ENCODE measurements at places on chromosomes 7 and 10.

DNA sequence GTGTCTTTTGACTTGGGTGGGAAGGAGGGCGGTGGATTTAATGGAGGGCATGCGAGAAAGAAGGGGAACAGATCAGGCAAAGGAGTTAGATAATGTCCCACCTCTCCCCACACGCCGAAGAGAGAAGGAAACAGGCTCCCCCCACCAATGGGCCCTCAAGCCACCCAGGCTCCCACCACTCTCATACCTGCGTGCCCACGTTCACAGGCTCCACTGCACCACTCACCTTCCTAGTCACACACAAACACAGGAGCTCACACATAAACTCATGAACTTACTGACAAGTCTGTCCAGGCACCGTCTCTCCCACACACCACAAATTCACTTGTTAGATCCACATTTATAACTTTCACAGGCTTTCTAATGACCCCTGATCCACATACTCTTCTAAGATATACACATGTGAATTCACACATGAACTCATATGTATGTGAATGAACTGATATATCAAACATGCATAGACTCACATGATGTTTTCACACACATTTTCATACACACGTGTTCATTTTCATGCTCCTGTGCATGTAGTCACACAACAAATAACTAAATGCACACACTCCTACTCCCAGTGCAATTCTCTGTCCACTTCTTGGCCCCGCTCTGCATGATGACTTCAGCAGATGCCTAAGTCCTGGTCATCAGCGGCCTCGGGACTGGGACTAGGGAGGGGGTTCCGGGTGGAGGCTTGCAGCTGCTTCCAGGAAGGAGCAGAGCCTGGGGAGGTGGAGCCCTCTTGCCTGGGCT lies 1.5 kb downstream of the LZTS2 start:
- DNase-seq: no peak

- no peak for DNase-seq
These were observed 22.5 kb upstream of the NEUROD6 start for GRCh38 chr7:31363051-31363450.

DNA sequence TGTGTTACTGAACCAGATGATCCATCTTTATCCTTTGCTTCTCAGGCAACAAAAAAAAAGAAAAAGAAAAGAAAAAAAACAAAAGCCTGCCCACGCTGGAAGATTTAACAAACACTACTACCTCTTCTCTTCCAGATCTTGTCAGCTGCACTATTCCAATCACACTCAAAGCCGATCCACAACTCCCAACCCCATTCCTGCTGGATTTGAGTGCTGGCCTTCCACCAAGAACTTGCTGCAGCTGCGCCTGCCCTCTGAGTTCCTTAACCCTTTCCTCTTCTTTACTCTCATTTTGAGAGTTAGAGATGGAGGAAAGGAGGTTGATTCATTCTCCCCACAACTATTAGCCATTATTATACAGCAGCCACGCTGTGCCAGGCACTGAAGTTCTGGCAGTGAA lies 16.0 kb upstream of the ITGA8 start:
- no peak for DNase-seq

GRCh38 chr7:15628876-15629275 lies 57.6 kb downstream of the MEOX2 start:
- no peak for DNase-seq

DNA sequence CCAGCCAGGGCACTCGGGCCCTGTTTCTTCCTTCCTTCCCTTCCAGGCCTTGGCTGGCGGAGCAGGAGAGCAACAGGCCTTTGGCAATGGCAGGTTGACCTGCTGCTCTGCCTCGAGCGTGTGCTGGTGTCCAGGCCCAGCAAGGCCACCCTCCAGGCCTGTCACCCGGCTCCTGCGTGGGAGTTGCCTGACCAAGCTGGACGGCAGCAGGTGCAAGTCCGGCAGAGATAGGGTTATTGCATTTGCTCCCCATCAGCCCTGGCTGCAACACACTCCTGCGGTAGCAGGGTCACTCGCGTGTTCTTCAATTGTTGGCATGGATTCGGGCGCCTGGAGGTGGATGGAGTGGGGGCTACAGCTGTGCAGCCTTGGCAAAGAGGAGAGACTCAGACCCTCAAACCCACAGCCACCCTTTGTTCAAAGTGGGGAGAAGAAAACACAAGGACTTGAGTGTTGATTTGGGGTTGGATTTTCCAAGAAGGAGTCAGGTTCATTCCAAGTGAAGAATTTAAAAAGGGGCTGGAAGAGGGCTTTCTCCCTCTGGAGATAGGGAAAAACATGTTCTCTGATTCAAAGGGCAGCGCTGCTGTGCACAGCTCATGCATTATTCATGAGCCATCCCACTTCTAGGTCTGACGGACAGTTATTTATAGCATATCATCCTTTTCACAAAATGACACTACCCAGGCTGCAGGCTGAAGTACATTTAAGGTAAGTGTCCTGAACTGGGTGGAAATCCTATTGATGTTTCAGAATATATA lies 64.2 kb upstream of the PITRM1 start:
- no peak for DNase-seq

DNA sequence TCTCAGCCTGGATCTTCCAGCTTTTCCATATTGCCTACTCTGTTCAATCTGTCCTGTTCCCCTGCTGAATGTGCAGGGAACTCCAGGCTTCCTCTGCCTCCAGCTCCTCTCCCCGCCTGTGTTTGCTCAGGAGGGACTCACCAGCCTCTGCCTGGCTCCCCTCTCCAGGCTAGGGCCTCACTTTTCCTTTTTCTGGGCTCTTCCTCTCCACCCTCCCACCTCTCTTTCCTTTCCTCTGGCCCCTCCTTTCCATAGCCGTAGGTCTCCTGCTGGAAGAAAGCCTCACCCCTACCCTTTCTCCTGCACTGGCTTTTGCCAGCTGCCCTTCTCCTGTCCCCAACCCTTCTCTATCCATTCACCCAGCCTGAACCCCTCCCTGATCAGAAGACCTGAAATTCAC lies 25.0 kb downstream of the PILRA start:
- no peak for DNase-seq

DNA sequence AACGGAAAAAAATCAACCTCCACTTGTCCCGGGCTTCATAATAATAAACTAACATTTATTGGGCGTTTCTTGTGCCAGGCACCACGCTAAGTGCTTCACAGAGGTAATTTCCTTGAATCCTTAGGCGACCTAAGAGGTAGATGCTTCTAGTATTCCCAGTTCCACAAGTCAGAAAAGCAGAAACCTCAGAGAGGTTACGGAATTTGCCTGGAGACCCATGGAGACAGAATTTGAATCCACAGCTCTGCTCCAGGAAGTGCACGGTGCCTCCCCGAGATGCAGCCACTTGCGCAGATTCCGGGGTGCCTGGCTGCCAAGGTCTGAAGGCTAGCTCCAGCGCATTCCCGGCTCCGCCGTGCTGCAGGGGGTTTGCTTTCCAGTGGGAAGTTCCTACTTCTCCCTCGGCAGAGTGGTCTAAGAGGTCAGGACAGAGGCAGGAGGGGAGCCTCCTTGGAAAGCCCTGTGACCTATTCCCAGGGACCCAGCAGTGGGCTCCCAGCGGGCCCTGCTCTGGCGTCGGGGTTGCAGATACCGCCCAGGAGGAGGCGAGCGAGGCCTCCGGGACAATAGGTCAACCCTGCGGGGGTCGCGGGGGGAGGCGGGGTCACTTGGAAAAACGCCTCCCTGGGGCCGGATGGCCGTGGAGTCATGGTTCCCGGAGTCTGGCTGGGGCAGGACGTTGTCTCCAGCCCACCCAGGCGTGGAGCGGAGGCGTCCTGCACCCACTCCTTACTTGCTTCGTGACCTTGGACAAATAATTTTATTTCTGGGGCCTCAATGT lies 10.1 kb upstream of the NKX2-3 start:
- DNase-seq: no peak

- no peak for DNase-seq
These were observed 20.6 kb downstream of the ACSL5 start for GRCh38 chr10:112394475-112394875.

DNA sequence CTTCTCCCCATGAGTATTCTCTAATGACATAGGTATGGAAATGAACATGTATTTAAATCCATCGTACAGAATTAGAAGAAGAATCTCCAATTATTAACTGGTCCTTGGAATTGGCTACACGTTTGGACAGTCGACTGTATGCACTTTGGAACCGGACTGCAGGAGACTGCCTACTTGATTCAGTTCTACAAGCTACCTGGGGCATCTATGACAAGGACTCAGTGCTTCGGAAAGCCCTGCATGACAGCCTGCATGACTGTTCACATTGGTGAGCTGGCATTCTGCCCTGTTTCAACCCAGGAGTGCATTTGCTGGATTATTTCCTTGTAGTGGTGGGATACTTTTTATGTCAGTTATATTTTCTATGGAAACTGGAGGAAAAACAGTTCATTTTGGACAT lies 32.2 kb downstream of the ZRANB1 start:
- DNase-seq: no peak

DNA sequence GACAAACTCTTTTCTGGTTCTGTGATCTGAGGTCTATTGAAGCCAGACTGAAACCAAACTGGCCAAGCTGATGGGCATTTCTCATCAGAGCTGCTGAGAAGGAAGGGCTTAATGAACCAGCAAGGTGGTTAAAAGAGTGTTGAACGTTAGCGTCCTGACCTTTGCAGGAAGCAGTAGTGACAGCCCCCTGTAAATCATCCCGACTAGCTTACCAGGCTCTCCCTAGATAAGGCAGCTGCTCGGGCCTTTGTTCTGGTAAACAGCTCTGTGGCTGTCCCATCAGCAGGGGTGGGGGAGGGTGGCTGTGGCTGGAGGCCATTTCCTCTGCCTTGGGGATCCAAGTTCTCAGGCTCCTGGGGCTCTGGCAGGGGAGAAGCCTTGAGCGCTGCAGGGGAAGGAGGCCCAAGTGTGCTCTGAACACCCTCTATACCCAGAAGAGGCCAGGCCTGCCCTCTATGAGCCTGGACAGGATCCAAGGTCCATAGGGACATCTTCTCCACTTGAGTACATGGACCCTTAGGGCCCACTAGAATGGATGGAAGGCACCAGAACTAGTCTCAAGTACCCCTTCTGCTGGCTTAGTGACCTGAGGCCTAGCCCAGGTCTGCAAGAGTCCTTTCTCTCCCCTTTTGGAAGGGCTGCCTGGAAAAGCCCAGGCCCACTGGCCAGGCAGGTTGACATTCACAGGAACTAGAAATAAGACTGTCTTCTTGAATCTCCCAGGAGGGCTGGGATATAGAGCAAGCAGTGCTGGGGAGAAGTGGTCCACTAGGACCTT lies 134.6 kb downstream of the ARHGAP22 start:
- no peak for DNase-seq

GRCh38 chr7:98982686-98983085 lies 104.4 kb downstream of the TRRAP start:
- DNase-seq: no peak

GRCh38 chr10:125633517-125633999 lies 49.4 kb downstream of the TEX36 start:
- no peak for DNase-seq

DNA sequence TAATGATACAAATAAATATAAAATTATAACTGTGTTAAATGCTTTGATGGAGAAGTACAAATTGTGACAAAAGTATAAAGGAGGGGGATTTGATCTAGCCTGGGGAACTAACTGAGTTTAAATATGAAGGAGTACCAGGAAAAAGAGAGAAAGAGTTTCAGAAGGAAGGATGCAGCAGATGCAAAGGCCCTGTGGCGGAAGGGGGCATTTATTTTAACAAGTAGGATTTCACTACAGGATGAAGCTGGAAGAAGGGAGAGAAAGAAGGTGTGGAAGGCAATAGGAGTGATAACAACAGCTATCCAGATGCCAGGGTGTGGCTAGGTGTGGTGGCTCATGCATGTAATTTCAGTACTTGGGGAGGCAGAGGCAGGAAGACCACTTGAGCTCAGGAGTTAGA lies 55.8 kb downstream of the AKR1B1 start:
- DNase-seq: no peak

DNA sequence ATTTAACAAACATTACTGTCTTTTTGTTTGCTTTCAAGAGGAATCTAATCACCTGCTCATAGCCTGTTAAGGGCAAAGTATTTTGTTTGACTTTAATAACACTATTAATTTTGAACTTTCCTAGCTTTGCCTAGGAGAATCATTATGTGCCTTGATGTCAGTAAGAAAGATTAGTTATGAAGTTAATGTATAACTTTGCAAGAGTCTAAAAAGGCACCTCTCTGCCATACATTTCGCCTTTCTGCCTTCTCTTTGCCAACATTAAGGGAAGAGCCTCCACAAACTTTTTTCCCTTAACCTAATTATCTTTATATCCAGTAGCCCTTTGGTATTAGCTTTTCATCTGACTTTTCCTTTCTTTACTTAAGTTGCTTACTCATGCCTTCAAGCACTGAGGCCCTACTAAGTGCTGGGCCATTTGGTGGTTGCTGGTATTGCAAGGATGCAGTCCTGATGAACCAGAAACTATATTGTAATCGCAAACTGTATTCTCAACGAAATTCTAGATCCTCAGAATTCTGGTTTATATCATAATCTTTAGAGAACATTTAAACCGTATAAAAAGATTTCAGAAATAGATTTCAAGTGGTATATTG lies 108.5 kb downstream of the SND1 start:
- no peak for DNase-seq

DNA sequence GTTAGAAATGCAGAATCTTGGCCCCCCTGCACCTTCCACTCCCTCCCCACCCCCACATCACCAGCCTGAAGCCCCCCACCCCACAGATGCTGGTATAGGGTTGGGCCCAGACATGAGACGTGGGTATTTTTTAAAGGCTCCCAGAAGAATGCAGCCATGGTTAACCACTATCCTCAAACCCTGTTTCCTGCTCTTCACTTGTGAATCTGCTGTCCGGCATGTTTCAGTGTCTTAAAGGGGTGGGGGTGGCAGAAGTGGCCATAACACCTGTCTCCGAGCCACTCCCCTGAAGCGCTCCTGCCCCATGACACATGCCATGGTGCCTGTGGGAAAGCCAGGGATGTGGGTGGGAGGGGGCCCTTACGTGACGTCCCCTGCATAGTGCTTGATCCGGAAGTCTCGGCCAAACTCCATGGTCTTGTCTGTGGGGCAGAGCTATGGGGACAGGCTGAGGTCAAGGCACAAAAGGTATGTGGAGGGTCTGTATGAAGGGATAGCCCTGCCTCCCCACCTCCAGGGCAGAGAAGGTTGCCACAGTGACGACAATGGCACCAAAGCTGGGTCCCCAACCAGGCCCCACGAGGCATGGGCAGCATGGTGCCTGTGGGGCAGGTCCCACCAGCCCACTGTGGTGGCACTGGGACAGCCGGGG lies 9.6 kb downstream of the MYO1G start:
- no peak for DNase-seq

DNA sequence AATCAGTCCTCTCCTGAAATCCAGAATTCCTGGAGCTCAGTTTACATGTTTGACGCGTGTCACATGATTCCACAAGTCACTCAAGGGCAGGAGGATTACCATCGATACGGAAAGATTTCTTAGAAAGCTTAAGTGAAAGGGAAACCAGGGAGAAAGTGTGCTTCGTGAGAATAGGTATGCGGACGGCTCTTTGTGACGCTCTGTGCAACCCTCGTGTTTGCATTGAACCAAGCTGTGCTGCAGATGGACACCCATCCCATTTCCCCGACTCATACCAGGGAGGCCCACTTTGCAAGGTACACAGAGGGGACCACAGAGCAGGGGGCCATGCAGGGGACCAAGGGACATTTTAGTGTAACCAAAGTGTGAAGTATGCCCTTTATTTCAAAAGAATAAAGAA lies 43.2 kb downstream of the IKZF1 start:
- no peak for DNase-seq

Data from activated T-cell treated with anti-CD3 and anti-CD28 coated beads for 48 hours (primary cell).